AG09319 (cell line): ENCODE measurements at places on chromosomes 6 and 20.

- no peak for DNase-seq
Observed at GRCh38 chr20:24543741-24544140, 74.3 kb downstream of the SYNDIG1 start.

DNA sequence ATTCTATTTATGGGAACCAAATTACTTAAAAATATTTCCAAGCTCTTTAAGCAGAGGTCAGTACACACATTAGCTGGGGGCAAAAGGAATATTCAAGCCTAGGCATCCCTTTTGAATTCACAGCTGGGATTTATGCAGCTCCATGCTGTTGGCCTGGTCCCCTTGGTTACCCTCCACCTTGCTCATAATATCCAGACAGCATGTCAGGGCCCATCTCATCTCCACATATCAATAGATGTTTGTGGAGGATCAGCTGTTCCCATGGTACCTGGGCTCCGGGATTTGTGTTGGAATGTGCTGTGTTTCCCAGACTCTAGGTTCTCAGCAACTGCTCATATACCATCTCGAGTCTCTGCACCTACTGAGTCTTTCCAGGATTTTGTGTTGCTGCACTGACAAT is 534.8 kb downstream of the BMP2 start:
- DNase-seq = no peak

DNA sequence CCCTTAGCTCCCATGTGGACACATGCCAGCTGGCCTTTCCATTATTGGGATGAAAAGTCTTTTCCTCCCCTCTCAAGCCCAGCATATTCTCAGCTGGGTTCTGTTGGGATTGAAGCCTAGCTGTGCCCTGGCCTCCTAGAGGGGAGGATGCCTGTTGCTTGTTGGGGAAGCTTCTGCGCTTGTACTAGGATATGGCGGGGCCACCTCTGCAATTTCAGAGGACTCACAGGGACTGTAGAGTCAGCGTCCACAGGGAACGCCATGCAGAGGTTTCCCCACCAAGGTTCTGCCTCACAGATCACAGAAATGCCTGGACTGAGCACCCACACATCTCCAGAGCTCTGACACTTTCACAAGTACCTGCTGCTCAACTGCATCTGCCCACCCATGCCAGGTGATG is 288.7 kb upstream of the FOXQ1 start:
- DNase-seq = no peak

- DNase-seq = no peak
Observed at GRCh38 chr6:43297644-43298564, at the start of gene SLC22A7. TSS of gene SLC22A7 (plus strand) at chr6:43298260. CDS start at chr6:43298359, 99 bp downstream.

DNA sequence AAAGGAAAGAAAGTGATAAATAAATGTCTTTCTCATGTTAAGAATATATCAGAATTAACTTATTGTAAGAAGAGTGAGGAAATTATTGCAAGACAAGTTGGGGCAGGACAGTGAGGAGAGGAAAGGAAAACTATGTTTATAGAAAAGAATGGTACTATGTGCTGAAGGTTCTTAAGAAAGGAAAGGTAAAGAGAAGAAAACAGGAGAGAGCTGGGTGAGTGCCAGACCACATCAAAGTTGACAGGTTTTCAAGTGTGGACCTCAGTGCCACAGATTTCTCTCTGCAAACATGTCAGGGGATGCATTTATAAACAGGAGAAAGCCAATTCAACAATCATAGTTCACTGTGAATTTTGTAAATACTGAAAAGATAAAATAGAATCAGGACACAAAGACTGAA is 439.2 kb downstream of the PKHD1 start:
- DNase-seq = no peak

- no peak for DNase-seq
Observed at GRCh38 chr20:32578840-32579390, 6.2 kb downstream of the NOL4L start.

GRCh38 chr6:43814865-43815264 is 44.9 kb downstream of the VEGFA start:
- DNase-seq = no peak
